ENCODE measurements at places on chromosomes 16 and 17.

- DNase-seq = peak; percentile 23
Observed at GRCh38 chr16:15571557-15571956, 71.4 kb downstream of the MARF1 start.

GRCh38 chr16:27374804-27375425, 27.1 kb upstream of the IL21R start:
- DNase-seq = peak; percentile 97

- DNase-seq = no peak
Observed at GRCh38 chr17:2238432-2239169, 65.0 kb downstream of the SMG6 start.

- DNase-seq = no peak
Observed at GRCh38 chr17:49170216-49170615, 37.6 kb downstream of the B4GALNT2 start.

DNA sequence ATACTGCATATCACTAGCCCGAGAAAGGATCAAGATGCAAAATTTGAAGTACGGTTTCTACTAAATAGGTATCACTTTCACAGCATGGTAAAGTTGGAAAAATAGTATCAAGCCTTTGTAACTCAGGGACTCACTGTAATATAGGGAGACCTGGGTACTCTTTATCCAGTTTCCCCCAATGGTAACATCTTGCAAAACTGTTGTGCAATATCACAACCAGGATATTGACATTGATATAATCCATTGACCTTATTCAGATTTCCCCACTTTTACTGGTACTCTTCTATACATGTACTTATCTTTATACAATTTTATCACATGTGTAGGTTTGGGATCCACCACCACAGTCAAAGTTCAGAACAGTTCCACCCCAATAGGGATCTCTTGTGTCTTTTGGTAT, 20.4 kb upstream of the GINS3 start:
- no peak for DNase-seq

DNA sequence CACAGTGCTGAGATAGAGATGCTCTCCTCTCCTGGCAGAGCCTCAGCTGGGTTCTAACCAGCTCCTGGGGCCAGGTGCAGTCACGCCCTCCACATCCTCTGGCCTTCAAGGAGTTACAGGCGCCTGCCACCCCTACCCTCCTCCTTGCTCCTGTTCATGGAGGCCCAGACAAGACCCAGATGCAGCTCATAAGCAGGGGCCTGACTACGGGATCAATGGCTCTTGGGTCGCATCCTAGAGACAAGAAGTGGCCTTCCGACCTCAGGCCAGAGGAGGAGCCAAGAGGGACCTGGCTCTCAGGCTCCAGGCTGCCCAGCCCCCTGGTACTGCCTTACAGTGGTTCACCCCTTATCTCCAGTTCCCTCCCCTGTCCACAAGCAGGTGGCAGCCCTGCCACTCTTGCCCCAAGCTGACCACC, 23.0 kb downstream of the ARHGAP27 start:
- no peak for DNase-seq

- no peak for DNase-seq
Observed at GRCh38 chr17:21194226-21194625, 19.7 kb downstream of the TMEM11 start.

DNA sequence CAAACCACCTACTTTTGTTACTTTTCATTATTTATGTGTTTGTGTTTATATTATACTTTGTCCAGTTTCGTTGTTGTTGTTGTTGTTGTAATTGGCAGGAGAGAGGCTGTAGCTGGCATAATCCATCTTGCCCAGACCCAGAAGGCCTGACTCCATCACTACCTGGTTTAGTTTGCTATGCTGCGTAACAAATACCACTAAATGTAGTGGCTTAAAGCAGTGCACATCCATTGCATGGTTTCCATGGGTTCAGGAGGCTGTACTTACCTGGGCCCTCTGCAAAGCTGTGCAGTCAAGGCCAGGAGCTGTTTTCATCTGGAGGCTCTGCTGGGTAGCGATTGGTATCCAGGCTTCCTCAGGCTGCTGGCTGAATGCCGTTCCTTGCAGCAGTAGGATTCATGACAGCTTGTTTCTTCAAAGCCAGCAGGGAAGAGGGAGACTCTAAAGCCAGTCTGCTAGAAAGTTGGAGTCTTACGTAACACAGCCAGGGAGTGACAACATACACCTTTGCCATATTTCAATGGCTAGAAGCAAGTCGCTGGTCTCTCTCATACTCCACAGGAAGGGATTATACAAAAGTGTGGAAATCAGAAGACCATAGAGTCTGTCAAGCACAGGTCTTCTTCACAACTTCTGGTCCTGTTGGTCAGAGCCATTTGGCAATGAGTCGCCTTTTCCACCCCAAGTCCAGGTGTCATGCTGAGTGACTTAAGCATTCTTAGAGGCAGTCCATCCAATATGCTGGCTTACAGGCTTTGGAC, 41.1 kb downstream of the TNRC6C start:
- no peak for DNase-seq

- no peak for DNase-seq
Observed at GRCh38 chr16:19809121-19809635, 75.5 kb downstream of the GPRC5B start.

DNA sequence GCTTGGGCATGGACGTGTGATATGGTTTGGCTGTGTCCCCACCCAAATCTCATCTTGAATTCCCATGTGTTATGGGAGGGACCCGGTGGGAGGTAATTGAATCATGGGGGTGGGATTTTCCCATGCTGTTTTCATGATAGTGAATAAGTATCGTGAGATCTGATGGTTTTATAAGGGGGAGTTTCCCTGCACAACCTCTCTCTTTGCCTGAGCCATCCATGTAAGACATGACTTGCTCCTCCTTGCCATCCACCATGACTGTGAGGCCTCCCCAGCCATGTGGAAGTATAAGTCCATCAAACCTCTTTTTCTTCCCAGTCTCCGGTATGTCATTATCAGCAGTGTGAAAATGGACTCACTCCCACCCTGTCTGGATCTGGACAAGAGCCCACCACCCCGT, 393.4 kb downstream of the SEC14L1 start:
- DNase-seq = no peak

DNA sequence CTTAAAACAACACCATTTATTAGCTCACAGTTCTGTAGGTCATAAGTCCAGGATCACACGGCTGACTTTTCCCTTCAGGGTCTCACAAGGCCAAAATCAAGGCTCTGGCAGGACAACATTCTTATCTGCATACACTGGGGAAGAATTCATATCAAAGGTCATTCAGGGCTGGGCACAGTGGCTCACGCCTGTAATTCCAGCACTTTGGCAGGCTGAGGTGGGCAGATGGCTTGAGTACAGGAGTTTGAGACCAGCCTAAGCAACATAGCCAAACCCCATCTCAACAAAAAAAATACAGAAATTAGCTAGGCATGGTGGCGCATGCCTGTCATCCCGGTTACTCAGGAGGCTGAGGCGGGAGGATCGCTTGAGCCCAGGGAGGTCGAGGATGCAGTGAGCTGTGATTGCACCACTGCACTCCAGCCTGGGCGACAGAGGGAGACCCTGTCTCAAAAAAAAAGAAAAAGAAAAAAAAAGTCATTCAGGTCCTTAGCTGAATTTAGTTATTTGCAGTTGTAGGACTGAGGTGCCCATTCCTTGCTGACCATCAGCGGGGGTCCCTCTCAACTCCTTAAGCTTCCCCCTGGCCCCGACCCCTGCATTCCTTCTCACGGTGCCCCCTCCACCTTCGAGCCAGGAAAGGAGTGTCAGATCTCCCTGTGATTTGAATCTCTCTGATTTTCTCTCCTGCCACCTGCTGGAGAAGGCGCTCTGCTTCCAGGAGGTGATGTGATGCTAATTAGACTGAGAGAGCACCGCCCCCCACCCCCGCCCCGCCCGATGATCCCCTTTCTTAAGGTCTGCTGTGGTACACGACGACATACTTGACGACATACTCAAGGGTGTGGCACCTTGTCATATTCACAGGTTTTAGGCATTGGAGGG, 91.8 kb upstream of the CLEC18A start:
- peak; percentile 92 for DNase-seq

- no peak for DNase-seq
Observed at GRCh38 chr16:2511996-2512734, 1.6 kb upstream of the ATP6V0C start.

GRCh38 chr17:245611-246010, 64.2 kb upstream of the DOC2B start:
- DNase-seq = no peak

DNA sequence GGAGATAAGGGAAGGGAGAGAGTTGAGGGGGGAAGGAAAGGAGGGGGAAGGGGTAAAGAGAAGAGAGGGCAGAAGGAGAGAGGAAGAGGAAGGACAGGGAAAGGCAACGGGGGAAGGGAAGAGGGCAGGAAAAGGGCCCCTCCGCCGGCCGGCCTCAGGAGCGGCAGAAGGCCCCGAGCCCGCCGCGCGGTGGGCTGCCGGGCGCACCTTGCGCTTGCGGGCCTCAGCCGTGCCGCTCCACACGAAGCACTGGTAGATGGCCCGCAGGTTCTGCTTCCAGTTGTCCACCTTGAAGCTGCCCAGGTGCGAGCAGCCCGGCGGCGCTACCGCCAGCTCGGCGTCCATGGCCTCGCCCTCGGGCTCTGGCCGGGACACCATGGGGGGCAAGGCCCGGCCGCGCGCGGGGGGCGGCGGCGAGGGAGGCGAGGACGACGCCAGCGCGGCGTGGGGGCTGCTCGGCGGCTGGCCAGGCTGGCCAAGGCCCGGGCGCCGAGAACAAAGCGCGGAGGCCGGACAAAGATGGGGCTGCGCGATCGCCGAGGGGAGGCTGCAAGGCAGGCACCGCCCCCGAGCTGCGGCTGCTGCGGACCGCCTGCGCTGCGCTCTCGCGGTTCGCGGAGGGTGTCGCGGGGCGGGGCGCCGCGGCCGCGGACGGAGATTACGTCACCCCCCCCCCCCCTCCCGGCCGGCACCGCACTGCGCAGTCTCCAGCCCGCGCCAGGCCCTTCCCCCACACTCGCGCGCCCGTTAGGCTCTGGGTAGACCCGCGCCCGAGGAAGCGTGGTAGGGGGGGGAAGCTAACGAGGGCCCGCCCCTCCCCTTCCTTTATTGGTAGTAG, at the start of gene USP22:
Gene USP22, minus strand, starts transcription at position 554 of the 838 bp plus-strand sequence. Its CDS starts 176 bp downstream, at position 378.
- no peak for DNase-seq

- DNase-seq = no peak
Observed at GRCh38 chr16:57711-58110, 4.1 kb downstream of the SNRNP25 start.

- no peak for DNase-seq
Observed at GRCh38 chr17:61199431-61200338, 200.0 kb upstream of the TBX2 start.

- DNase-seq = no peak
Observed at GRCh38 chr16:35754391-35755369, 2295.3 kb downstream of the TP53TG3F start.

- DNase-seq = peak; percentile 75
Observed at GRCh38 chr17:34633351-34633750, 54.0 kb downstream of the TMEM132E start.

GRCh38 chr17:80860703-80861417, 130.8 kb upstream of the CHMP6 start:
- DNase-seq = no peak

- no peak for DNase-seq
Observed at GRCh38 chr17:3039736-3040135, 23.7 kb downstream of the OR1D5 start.

DNA sequence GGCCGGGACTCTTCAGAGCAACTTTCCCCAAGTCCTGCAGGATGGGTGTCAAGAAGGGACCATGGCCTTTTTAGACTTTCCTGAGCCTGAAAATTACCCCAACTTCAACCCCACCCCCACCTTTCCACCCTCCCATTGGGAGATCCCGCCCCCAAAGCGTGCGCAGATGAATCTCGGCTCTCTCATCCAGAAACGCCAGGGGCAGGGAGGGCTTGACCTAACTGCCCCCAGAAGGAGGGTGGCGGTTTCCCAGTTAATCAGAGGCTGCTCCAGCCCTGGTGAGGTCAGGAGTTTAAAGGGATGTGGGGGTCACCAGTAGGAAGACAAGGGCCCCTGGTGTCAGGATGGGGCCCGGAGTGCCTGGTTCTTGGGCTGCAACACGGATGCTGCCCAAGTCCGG, 480 bp downstream of the KIF19 start:
- DNase-seq = peak; percentile 33

DNA sequence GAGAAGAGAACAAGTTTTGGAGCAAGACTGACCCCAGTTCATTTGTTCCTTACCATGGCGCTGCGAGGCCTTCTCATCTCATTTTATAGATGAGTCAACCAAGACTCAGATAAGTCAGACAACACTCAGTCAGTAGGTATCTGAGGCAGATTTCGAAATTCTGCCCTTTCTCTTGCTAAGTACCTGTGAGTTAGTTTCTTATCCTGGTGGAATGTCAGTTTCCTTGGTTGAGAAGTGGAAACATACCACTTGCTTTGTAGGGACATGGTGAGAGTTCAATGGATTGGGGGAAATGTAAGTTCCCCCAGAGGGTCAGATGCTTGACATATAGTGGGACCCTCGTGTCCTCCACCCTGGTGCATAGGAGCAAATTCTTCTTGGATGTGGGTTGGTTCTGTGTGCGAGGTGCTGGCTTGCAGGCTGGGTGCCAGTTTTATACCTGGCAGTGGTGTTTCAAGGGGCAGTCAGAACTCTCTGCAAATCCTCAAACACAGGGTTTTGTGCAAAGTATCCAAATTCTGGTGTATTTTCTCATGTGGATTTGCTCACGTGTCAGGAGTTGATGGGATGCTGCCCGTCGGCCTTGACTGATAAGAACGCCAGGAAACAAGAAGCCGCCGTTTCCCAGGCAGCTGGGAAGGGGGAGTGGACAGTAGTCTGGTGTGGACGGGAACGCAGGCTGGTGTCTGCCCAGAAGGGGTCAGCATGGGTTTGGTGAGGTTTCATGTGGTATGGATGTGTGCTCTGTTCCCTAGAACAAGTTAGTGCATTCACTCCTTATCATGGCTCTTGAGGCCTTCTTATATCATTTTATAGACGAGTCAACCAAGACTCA, 61.1 kb upstream of the CIBAR2 start:
- DNase-seq = no peak

DNA sequence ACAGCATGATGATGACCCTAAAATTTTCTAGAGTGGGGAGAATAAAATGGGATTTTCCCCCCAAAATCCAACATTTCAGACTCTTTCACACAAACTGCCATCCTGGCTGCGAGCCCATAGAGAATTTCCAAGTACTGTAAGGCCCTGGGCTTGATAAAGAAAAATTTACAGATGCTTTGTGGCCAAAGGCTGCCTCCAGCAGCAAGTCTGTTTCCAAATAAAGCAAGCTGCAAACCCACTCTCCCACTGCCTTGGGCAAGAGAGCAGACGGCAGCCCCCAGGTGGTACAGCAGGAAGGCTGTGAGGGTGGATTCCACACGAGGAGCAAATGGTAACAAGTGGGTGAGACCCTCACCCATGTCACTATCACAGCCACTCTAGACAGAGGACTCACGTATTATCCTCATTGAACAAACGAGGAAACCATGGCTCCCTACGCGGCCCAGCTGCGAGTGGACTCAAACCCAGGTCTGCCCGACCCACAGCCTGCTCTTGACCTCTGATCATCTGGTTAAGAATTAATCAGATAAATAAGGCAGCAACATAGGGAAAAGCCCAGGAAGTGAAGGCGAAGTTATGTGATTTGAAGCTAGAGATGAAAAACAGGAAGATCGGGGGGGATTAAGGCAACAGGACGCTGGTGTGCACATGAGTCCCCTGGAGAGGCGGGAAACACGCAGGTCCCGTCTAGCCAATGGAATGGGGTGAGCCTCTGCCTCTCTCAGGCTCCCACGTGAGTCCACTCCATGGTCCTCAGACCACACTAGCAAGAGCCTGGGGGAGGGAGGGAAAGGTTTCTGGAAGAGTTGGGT, 37.4 kb downstream of the AXIN2 start:
- no peak for DNase-seq

GRCh38 chr17:13346592-13346991, 255.1 kb downstream of the HS3ST3A1 start:
- no peak for DNase-seq

- DNase-seq = no peak
Observed at GRCh38 chr16:81319221-81319912, 4.6 kb downstream of the GAN start.

GRCh38 chr16:88851616-88852015, 5.1 kb downstream of the GALNS start:
- DNase-seq = no peak

All from GM23338 (cell line).